ENCODE measurements at places on chromosomes 16 and 17.

GRCh38 chr16:88196471-88197400 is 186.0 kb upstream of the ZNF469 start:
- no peak for DNase-seq

DNA sequence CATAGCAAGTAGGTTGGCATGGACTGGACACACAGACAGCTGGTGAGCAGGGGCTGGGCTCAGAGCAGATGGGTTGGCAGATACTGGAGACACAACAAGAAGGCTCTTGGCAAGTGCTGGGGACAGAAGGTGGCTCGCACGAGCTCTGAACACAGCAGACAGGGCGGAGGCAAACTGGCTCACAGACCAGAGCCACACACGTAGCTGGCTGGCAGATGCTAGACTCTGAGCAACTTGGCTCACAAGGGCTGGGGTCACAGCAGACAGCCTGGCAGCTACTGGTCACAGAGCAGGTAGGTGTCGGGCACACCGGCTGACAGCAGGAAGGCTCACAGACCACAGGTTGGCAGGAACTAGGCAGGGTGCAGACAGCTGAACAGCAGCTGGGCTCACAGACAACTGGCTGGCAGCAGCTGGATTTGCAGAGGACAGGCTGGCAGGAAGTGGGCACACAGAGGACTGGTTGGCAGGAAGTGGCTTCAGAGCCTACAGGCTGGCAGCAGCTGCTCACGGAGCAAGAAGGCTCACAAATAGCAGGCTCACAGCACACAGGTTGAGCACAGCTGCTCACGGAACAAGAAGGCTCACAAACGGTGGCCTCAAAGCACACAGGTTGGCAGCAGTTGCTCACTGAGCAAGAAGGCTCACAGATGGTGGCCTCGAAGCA is 725 bp downstream of the KRTAP16-1 start:
- DNase-seq = no peak

GRCh38 chr16:67461600-67462278 is 19.2 kb downstream of the ATP6V0D1 start:
- no peak for DNase-seq

- no peak for DNase-seq
These were observed 4.3 kb downstream of the HOXB6 start for GRCh38 chr17:48600244-48601098.

GRCh38 chr16:29977063-29977825 is 3.6 kb downstream of the TAOK2 start:
- no peak for DNase-seq

DNA sequence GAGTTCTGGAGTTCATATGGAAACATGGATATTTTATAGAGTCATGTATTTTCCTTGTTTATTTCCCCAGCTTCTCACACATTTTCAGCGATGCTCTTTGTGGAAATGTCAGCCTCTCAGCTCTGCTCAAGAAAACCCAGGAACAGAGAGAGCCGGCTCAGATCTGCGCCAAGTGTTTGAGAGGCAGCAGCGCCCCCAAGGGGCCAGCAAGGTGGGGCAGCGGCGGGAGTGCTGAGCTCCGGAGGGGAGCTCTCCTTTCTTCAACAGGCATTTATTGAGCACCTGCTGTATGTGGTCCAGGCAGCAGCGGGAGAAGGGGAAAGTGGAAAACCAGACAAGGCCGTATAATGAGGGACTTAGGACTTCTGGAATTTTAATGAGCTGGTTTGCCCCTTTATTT is 421.1 kb upstream of the C16orf82 start:
- no peak for DNase-seq

Measured in GM12891 (cell line).